Mucosa of gallbladder (tissue), 1 donor: ENCODE measurements at places on chromosomes 4 and X.

DNA sequence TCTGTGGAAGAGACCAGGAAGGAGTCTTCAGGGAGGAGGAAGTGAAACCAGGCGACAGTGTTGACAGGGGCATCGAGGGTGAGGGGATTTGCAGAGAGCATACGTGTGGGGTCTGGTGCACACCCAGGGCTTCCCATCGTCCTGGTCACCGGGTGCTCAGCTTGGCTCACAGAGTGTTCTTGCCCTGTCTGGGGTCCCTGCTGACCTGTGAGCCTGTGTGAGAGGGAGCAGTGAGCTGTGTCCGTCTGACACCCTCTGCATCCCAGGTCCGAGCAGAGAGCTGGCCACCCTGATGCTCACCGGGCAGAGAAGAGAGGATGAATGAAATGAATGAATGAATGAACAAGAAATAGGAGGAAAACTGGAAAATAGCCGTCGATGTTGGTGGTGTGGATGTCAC, 46.5 kb downstream of the CPZ start:
- no peak for DNase-seq

DNA sequence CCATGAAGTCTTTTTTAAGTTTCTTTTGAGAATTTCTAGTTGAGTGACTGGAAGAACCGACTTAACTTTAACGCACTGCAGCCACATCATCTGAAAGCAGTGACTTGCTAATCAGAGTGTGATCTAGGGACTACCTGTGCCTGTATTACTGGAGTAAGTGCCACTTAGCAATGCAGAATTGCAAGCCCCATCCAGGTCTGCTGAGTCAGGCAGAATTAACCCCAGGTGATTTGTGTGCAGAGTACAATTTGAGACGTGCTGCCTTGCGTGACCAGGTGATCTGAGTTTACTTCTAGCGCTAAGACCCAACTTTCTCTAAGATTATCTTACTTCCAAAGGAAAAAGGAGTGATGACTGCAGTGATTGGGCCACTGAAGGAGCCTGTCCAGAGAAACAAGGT, 85.3 kb downstream of the CLCN4 start:
- DNase-seq, result no peak

DNA sequence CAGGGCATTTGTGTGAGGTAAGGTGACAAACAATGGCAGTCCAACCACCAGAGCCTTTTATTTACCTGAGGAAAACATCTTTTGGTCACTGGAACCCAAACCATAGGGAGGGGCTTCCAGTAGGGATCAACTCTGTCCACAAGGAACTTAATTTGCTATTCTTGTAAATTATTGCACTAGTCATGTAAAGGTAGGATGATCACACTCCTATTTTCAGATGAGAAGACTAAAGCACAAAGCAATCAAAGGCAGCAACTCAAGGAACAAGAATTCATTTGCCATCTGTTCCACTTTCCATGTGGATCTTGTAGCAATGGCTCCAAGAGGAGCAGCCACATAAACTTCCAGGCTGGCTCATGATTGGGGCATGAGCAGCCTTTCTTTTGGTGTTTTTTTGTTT, 35.3 kb downstream of the CD99L2 start:
- no peak for DNase-seq

DNA sequence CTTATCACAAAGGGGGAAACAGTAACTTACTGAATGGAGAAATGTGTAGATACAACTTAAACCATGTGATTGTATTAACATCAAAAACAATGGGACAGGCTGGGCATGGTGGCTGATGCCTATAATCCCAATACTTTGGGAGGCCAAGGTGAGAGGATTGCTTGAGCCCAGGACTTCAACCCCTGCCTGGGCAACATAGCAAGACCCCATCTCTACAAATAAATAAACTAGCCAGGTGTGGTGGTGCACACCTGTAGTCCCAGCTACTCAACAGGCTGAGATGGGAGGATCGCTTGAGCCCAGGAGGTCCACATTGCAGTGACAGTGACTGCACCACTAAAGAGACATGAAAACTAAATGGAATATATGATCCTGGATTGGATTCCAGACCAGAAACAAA, 26.4 kb downstream of the TMEM184C start:
- no peak for DNase-seq
